Mucosa of descending colon (tissue), 3 donors: ENCODE measurements at places on chromosomes 3 and 15.

GRCh38 chr3:107441617-107442016 lies 64.4 kb downstream of the CCDC54 start:
- no peak for DNase-seq

GRCh38 chr15:32951736-32952464 lies 234.1 kb downstream of the GREM1 start:
- DNase-seq = no peak

DNA sequence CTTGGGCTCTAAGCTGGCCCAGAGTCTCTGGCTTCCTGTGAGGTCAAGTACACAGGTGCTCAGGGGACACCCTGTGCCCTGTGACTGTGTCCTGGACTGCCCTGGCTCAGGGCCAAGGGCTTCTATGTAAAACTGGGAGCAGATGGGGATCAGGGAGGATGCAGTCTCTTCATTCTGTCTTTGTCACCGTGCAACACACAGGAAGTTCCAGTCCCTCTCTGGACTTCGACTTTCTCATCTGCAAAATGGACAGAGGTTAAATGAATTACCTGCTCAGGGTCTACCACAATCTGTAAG lies 61.9 kb upstream of the TLE3 start:
- DNase-seq = no peak

GRCh38 chr15:68372291-68372811 lies 59.6 kb downstream of the ITGA11 start:
- no peak for DNase-seq

- no peak for DNase-seq
Observed at GRCh38 chr3:31442755-31443154, 90.0 kb upstream of the STT3B start.

DNA sequence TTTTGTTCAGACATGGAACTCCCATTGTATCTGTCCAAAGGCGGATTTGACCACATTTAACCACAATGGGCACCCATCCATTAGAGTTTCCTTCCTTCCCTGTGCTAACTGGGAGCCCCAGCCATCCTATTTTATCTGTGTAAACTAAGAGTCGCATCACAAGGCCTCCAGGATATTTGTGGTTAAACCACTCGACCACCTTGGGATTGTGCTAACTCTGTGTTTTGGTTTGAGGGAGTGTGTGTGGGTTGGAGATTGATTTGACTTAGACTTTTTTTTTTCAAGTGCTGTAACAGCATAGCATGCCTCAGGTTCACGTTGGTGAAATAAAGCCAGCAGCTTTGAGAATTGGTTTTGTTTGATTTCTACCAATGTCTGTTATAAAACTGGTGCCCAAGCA lies 100.4 kb upstream of the TP63 start:
- no peak for DNase-seq

DNA sequence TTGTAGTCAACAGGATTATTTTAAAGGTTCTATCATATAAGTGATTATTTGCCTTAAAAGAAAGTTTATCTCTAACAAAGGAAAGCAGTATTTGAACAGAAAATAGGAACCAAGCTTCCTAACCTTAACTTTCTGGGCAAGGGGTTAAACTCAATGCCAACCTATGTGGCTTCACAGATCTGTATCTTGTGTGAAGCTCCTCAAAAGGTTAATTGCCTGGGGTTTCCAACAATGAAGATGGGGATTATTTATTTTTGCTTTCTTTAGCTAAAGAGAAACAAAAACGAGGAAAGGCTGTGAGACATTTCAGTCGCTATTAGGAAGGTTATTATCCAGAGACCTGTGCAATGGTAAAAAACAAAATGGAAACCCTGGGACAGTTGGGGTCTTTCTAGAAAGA lies 1.1 kb upstream of the WDR82 start:
- no peak for DNase-seq

GRCh38 chr3:119330858-119331257 lies 36.7 kb downstream of the ARHGAP31 start:
- no peak for DNase-seq

DNA sequence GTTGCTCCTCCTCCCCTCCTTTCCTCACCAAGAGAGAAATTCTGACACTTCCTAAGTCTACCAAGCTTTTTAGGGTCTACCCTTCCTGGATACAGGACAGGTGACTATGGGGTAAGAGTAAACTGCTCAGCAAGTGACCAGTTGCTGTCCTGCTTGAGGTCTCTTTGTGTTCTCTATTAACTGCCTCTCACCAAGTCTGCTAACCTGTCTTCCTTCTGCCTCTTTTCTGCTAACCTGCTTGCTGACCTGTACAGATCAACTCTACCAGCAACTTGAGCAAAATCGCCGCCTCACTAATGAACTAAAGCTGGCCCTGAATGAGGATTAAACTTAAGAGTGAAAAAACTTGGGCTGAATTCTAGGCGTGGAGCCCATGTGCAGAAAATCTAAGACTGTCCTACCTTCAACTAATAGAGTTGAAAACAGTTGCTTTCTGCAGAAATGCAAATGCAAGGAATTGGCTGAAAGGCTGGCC lies 27.1 kb downstream of the TPM1 start:
- no peak for DNase-seq

GRCh38 chr3:32882189-32882588 lies 64.4 kb downstream of the TRIM71 start:
- no peak for DNase-seq

GRCh38 chr3:63857311-63857710 lies 6.3 kb downstream of the THOC7 start:
- no peak for DNase-seq

DNA sequence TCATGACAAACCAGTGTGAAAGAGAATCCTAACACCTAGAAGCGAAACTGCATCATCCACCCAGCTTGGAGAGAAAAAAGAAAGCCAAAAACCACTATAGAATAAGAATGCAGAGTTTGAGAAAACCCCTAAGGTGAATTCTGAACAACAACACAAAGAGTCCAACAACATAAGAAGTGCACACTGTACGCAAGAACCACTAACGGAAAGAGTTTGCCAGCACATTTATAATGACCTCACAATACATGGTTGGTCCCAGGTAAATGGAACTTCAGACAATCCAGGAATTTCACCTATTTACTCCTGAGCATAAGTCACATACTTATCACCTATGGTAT lies 128.3 kb upstream of the BHLHE40 start:
- no peak for DNase-seq

- DNase-seq = no peak
Observed at GRCh38 chr3:14256046-14256445, 77.4 kb downstream of the LSM3 start.

GRCh38 chr3:117252208-117252607 lies 542.6 kb downstream of the TUSC7 start:
- DNase-seq = no peak

DNA sequence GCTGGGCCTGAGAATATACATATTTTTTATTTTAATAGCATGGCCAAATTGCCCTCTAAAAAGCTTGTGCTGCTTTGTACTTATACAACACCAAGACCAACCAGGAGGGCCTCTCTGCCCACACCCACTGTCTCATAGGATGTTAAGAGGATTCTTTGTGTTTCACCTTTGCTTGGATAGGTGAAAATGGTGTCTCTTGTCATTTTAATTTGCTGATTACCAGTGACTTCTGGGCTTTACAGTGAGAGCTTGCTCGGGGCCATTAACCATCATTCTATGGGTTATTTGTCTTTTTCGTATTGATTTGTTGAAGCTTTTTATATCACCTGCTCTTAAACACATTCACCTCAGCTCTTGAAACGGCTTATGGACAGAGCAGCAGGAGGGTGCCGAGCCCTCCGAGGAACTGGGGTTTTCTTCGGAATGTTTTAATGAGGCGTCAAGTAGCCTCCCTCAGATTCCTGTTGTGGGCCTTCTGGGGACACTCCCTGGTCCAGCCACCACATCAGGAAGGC lies 10.5 kb downstream of the PTH1R start:
- DNase-seq = no peak

DNA sequence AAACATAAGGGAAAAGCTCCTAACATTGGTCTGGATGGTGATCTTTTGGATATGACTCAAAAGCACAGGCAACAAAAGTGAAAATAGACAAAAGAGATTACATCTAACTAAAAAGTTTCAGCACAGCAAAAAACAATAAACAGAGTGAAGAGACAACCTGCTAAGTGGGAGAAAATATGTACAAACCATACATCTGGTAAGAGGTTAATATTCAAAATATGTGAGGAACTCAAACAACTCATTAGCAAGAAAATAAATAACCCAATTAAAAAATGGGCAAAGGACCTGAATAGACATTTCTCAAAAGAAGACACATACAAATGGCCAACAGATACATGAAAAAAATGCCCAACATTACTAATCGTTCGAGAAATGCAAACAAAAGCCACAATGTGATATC lies 19.0 kb upstream of the NR1I2 start:
- no peak for DNase-seq

DNA sequence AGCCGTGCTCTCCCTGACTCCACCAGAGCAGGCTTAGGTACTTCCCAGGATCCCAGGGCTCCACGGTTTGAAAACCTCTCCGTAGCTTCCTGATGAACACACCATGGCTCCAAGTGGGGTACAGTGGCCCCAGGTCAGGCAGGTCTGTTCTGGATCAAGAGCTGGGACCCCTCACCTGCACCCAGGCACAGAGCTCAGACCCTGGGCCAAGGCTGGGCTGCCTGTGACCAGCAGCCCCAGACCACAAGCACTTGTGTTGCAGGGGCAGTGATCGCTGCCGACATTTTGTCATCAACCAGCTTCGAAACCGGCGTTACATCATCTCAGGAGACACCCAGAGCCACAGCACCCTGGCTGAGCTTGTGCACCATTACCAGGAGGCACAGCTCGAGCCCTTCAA lies 5.3 kb downstream of the SH2D7 start:
- DNase-seq = no peak

DNA sequence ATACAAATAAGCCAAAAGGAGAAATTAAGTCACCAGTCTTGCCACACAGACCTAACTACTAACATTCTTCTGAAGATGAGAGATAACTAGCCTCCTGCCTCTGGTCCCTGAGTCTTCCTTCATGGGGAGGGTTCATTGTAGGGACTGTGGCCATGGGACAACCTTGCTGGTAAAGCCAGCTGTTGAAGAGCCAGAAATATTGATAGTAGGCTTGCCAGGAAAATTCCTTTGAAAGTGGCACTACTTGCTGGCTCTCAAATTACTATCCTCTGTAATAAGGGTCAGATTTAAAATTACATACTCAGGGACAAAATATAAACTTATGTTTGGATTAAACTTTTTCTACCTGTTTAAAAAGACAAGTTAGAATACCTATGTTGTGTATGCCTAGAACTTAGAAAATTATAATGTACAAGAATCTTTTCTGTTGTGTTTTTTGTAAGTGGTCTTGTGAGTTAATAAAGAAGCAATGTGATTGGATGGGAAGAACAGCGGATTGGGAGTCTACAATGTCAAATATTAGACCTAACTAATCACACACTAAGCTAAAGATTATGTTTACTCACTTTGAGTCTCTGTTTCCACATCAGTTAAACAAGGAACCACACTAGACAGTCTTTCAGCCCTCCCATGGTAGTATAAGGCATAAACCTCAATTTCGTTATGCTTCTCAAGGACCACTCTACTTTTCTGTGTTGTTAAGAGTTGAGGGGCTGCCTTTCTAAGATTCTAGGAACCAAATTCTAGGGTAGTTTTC lies 60.0 kb upstream of the TRIM71 start:
- DNase-seq = no peak
